HuH-7.5 (cell line): ENCODE measurements at places on chromosomes 11 and 22.
A peak's percentile ranks its signal among the peaks of the same experiment; 100 is the strongest.

GRCh38 chr11:64742889-64743590, 902 bp downstream of the RASGRP2 start:
- DNase-seq, result peak; percentile 93

DNA sequence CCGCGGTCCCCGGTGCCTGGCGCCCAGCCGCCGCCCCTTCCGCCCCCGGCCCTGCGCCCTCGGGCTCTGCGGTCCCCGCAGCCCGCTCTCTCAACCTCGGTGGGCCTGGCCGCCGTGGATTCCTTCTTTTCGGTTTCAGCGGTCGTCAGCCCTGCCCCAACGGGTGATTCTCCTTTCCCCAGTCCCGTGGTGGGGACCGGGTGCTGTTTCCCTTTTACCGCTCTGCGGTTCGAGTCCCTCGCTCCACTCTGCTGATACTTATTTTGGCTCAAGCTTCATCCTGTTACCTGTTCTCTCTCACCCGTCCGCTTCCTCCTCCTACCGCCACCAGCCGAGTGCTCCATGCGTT, 494 bp downstream of the ZDHHC5 start:
- peak; percentile 72 for DNase-seq

DNA sequence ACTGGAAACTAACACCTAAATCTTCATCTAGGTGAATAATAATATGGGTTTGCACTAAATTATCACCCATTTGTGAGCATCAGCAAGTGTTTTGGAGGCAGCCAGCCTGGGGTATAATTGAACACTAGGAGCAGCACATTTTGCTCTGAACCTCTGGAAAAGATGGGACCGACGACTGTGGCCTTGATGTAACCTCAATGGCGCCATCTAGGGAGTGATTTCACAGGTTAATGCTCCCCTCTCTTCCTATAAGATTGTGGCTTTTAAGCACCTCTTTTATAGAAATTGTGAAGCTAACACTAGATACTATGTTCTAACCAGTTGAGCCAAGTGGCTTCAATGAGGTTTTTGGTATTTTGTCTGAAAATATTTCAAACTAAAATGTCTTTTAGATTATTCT, 203.7 kb downstream of the NELL1 start:
- peak; percentile 13 for DNase-seq

- DNase-seq, result peak; percentile 92
Measured at GRCh38 chr22:39349506-39349966, 255 bp upstream of the SYNGR1 start.

- DNase-seq, result no peak
Measured at GRCh38 chr22:39208013-39208680, 36.6 kb downstream of the PDGFB start.
